Naive B cell (primary cell): ENCODE measurements at places on chromosomes 2 and 18.

- DNase-seq, result no peak
These were observed 163.3 kb upstream of the SIX3 start for GRCh38 chr2:44778221-44778654.

GRCh38 chr2:57821088-57821487 is 225.5 kb upstream of the VRK2 start:
- DNase-seq, result no peak

GRCh38 chr2:233331536-233331935 is 22.8 kb upstream of the DGKD start:
- peak; percentile 94 for DNase-seq

DNA sequence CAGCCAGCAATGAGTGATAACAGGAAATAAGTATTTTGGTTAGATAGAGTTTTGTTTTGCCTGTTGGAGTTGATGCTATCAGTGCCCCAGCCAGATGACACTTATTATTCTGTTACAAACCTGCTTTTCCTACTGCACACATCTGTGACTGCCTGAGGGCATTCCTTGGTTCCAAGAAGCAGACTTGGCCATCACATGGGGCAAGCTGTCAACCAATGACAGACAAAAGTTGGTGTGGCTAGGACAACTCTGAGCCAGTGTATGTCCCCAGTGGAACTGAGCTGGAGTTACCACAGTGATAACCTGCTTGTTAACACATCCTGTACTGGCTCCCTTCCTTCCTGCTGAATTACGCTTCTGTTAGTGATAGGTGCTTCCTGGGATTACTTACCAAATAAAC is 54.5 kb downstream of the FAM171B start:
- no peak for DNase-seq
